ENCODE measurements at places on chromosomes 16 and 17. TPM values are rescaled to one million over a fixed set of nuclear protein-coding genes. Genes with fewer than 3 reads are reported as not detected.

Gene USH1G
- not detected for total RNA-seq

Gene GPRC5B
- total RNA-seq = 24.0 TPM

Gene ANKRD40CL
- total RNA-seq = not detected

Gene ACSM5
- total RNA-seq = not detected

Gene SULT1A2
- total RNA-seq = not detected

Gene CBLN1
- total RNA-seq = not detected

Gene RNF43
- 0.15 TPM for total RNA-seq

Gene SLC13A2
- not detected for total RNA-seq

Gene TBC1D3D
- not detected for total RNA-seq

Gene TMEM95
- total RNA-seq = not detected

Gene KCNAB3
- total RNA-seq = 0.32 TPM

Gene PRRT2
- total RNA-seq = 0.65 TPM

Gene FAM83G
- 7.1 TPM for total RNA-seq

Gene PRSS33
- not detected for total RNA-seq

Gene NSRP1
- 8.2 TPM for total RNA-seq

Gene ANKS3
- total RNA-seq = 19.6 TPM
